Neural crest cell (in vitro differentiated cells): ENCODE measurements at places on chromosomes 2 and 18.

- no peak for DNase-seq
Observed at GRCh38 chr2:192148620-192149321, 46.0 kb downstream of the TMEFF2 start.

DNA sequence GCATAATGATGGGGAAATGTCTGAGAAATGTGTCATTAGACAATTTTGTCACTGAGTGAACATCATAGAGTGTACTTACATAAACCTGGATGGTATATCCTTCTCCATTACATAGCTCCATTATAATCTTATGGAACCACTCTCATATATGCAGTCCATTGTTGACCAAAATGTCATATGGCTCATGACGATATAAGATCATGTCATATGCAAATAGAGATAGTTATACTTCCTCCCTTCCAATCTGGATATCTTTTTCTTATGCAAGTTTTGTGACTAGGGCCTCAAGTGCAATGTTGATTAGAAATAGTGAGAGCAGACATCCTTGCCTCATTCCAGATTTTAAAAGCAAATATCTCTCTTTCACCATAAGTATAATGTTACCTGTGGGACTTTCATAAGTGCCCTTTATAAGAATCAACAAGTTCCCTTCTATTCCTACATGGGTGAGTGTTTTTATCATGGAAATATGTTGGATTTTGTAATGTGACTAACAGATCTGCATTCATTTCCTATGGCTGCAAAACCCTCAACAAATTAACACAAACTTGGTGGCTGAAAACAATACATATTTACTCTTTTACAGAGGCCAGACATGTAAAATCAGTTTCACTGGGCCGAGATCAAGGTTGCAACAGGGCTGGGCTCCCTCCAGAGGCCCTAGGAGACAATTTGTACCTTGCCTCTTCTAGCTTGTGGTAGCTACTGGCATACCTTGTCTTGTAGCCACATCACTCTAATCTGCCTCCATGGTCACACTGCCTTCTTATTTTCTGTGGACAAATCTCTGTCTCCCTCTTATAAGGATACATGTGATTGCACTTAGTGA lies 21.6 kb upstream of the SULT1C4 start:
- no peak for DNase-seq

- no peak for DNase-seq
Observed at GRCh38 chr2:20422402-20423271, 24.2 kb upstream of the RHOB start.

DNA sequence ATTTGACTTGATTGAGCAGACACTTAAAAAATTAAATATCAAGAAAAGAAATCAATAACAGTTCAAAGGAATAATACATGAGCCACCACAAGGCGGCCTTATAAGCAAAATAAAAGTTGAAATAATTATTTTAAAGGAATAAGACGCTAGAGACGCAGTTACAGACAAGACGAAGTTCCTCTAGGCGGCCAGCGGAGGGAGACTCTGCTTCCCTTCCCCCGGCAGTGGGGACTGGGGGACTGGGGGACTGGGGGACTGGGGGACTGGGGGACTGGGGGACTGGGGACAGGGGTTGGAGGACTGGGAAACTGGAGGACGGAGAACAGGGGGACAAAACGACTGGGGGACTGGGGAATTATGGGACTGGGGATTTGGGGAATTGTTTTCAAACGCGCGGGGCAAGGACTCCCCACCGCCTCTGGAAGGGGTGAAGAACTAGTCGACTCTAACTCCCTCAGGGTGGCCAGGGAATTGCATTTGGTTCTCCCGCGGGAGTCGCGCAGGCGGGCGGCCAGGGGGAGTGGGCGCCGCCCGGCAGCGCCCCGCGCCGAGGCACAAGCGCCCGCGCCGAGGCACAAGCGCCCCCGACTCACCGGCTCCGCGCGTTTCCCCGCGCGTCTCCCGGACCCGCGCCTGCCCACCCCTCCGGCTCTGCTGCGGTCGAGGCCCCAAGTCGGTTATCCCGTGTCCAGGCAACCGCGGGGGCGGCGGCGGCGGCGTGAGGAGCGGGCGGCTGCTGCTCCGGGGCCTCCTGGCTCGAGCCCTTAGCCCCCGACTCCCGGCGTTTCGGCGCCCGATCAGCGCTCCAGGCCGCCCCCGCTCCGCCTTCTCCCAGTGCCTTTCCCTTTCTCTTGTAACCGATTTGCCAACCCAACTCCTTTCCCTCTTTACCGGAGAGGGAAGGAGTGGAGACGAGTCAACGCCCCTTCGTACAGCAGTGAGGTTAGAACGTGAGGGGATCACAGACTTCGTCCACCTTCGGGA lies at the start of gene CCDC178:
Gene CCDC178, minus strand, starts transcription at position 662 of the 984 bp plus-strand sequence. CDS start 28,633 bp downstream, outside the sequence.
- peak; percentile 57 for DNase-seq

DNA sequence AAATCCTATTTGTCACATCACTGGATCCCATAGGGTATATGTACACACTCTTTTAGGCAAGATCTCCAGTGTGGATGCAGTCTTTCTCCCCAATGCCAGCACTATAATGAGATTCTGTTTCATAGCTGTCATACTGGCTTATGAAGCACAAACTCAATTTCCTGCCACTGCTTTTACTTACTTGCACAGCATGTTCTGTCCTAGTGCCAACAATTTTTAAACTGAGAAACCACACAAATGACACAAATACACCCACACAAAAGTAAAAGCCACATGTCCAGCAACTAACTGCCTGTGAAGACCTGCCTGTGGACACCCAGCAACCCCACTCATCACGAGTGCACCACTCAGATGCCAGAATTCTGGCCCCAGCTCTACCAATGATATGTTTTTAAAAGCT lies 29.6 kb upstream of the RNU4ATAC start:
- no peak for DNase-seq

- no peak for DNase-seq
Observed at GRCh38 chr2:27150639-27151230, 1.9 kb downstream of the TCF23 start.

GRCh38 chr2:207744050-207744449 lies 25.7 kb downstream of the FZD5 start:
- no peak for DNase-seq

DNA sequence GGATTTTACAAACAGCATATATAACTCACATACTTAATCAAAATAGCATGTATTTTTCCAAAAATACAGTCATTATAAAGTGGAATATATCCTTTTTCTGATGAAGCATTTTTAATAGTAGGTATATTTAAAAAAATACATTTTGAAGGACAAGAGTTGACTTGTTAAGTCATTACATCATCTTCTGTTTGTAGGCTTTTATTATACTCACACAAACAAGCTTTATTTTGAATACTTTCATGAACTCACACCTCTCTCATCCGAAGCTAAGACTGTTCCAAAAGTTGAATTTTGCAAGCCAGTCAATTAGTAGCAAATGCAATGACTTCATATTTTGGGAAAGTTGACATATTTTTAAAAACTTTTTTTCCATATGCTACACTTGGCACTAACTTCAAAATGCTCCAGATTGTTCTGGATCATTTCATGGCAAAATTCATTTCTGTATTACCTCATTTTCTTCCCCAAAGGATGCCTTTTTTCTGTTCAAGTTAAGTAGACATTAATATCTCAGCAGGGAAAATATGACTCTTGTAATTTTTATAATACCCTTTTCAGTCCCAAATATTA lies 68.5 kb upstream of the WDR75 start:
- DNase-seq, result no peak

DNA sequence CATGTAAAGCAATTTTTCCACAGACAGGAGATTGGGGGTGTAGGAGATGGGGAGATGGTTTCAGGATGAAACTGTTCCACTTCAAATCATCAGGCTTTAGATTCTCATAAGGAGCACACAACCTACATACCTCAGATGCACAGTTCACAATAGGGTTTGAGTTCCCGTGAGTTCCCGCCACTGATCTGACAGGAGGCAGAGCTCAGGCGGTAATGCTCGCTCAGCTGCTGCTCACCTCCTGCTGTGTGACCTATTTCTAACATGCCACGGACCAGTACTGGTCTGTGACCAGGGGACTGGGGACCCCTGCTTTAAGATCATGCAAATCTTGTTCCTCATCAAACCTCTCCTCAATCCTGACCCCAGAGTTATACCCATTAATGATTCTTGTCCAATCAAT lies 70.1 kb downstream of the RPE start:
- DNase-seq, result no peak

- no peak for DNase-seq
Observed at GRCh38 chr2:8204711-8205110, 477.1 kb upstream of the ID2 start.

- DNase-seq, result no peak
Observed at GRCh38 chr2:28269019-28269784, 123.5 kb upstream of the FOSL2 start.

DNA sequence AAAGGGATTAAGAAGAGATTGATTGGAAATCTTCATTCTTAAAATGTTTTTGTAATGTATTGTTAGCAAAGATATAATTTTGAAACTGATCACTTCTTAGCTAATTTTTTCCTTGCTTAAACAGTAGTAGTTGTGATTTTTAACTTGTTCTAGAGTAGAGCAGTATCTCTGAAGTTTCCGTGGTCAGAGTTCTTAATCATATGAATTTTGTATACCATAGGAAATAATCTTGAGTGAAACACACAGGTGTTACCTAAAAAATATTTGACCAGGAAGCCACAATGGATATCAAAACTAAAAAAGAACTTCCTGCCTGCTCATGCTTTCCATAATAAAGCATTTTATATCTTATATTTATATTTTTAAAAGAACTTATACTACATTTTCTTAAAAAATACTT lies 907.1 kb downstream of the ERBB4 start:
- no peak for DNase-seq

DNA sequence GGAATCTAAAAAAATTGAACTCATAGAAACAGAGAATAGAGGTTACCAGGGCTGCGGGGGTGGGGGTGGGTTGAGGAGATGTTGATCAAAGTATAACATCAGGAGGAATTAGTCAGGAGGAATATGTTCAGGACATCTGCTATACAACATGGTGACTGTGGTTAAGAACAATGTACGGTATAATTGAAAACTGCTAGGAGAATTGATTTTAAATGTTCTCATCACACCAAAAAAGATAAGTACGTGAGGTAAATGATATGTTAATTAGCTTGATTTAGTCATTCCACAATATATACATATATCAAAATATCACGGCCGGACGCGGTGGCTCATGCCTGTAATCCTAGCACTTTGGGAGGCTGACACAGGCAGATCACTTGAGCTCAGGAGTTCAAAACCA lies 140.2 kb downstream of the MTCL1 start:
- DNase-seq, result no peak
